Stimulated activated CD8-positive, alpha-beta memory T cell treated with anti-CD3 and anti-CD28 coated beads, Interleukin-7, amount 100 ng/mL, for 48 hours (primary cell): ENCODE measurements at places on chromosomes 1 and 21.

DNA sequence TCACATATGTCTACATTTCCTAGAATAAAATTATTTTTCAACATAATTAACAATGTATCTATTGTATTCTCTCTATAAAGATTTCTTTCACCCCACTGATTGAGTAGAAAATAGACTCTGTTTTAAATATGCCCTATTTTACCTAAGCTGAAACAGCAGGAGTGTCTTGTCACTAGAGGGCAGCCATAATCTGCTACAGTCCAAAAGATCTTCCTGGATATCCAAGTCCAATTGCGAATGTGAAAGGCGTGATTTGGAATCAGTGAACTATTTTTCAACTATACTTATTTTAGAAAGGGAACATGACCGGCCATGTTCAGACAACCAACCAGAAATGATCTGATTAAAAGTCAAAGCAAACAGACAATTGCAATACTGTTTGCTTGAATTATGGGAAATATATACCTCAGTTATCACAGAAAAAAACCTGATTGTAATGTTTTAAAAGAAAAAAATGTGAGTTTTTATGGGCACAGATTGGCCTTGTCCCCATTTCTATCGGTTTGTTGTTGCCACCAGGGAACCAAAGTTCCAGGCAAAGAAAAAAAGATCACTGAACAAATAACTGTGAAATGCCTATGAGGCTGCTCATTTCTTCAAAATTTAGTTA is 1211.0 kb upstream of the ADGRL4 start:
- no peak for DNase-seq

DNA sequence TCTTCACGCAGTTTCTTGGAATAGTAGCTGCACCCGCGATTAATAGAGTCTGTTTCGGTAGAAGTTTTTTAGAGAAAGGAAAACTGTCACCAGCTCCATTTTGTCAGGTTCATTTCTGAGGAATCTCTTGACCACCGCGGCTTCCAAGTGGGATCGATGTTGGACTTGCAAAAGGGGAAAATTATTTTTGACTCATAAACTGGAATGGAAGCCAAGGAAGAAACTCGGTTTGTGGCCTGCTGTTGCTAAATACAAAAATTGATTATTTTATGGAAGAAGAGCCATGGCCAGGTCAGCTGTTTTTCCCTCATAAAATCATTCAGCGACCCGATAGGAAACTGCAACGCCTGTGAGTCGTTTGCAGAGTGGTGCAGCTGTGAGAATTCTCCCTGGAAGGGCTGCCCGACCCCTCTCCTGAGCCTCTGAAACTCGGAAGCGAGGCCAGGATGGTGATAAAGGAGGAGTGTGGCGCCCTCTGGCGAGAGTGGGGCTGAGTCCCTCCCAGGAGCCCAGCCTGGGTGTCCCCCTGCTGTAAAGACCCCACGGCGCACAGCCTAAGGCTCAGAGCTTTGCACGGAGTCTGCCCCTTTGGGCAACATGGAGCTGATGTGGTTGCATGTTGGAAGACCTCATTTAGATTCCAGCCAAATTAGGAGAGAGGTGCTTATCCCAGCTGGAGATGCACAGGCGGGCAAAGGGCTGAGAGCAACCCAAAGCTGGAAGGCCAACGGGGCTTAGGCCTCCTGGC is 83.6 kb upstream of the SLC25A33 start:
- DNase-seq: peak; percentile 33

DNA sequence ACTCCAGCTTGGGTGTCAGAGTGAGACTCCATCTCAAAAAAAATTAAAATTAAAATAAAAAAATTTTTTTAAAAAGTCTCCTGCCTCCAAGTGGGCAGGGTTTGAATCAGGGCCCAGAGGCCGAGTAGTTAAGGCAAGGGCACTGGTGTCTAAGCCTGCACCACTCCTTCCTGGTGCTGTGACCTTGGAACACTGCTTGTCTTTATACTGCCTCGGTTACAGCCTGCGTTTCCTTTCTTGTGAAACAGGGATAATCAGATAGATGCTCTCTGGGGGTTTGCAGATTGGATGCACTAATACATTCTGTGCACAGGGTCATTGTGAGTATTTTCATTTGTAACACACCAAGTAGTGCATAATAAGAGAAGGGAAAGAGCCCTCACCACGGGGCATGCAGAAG is 58.4 kb upstream of the EFHD2 start:
- no peak for DNase-seq

- no peak for DNase-seq
Measured at GRCh38 chr1:93186667-93187066, 6.1 kb downstream of the CCDC18 start.

DNA sequence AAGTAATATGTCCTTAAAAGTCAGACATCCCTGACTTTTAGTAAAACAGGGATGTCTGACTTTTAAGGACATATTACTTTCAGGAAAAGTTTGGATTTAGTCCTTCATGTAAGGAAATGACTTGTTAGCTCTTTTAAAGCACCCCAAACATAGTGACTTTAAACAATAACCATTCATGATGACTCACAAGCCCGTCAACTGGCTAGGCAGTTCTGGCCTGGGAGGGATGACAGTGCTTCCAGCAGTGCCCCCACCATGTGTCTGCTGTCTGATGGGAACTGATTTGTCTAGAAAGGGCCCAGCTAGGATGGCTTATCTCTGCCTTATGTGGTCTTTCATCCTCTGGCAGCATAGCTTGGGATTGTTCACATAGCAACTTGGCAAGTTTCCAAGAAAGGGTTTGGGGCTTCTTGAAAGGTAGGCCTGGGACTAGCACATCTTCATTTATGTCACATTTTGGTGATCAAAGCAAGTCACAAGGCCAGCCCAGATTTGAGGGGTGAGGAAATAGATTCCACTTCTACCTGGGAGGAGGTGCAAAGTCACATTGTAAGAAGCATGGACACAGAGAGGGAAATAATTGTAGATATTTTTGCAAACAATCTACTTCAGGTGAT is 143.5 kb downstream of the C1orf94 start:
- DNase-seq: no peak

DNA sequence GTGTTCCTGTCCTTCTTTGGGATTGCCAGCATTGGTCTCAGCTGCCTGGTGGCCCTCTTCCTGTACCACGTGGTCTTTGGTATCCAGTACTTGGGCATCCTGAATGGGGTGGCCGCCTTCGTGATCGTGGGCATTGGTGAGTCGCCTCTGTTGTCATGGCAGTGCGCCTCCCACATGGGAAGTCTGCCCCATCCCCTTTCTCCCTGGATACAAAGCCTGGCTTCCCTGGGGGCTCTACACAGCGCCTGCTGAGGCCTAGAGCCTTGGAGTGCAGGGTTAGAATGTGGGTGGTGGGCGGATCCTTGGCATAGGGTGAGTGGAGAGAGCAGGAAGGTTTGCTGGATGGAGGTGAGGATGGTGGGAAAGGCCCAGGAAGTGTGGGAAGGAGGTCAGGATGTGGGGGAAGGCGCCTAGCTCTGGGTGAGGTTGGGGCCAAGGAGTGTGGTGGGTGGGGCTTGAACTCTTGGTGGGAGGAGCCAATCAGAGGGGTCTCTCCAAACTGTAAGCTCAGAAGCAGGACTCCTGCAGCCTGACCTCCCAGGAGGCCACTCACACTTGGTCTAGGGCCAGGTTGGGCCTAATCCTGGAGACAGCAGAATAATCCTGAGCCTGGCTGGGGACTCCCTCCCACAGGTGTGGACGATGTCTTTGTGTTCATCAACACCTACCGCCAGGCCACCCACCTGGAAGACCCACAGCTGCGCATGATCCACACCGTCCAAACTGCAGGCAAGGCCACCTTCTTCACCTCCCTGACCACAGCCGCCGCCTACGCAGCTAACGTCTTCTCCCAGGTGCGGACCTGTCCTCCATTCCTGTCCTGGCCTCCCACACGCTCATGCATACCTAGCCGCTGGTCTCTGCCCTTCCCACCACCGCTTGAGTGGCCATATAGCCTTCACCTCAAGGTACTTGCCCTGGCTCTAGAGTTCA is 36.7 kb downstream of the DISP3 start:
- no peak for DNase-seq

GRCh38 chr1:9618909-9619679 is 30.4 kb downstream of the TMEM201 start:
- no peak for DNase-seq

GRCh38 chr1:85943526-85943925 is 213.0 kb downstream of the COL24A1 start:
- no peak for DNase-seq

DNA sequence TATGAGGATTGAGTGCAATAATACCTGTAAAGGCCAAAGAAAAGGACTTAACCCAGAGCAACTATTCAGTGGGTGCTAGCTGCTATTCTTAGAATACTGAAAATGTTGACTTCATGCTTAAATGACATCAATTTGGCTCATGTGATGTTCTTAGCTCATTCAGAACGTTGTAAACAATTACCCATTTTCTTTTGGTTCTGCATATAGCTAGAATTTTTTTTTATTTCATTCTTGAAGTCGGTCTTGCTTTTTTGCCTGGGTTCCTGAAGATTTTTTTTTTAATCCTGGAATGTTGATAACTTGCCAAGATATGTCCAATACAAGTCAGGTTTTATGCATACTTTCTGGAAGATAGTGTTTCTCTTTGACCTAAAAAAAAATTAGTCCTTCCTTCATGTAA is 772.0 kb downstream of the LTN1 start:
- DNase-seq: no peak

DNA sequence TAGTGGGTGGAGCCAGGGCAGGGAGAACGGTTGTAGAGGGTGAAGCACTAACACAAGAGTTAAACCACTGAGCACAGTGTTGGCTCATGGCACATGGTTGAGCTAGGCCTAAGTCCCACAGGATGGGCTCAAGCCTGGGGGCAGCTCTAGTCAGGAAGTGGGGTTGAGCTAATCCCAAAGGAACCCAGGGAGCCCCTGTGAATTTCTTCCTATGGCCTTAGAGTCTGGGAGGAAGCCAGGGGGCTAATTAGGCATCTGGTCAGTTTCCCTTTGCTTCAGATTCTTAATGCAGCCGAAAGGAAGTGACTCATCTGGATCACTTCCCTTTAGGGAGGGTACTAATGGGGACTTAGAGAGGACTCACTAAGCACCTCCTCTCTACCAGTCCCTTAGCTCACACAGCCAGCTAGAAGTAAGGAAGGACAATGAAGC is 10.1 kb downstream of the CFAP45 start:
- DNase-seq: no peak

- DNase-seq: no peak
Measured at GRCh38 chr1:19476450-19477190, 8.7 kb downstream of the CAPZB start.

DNA sequence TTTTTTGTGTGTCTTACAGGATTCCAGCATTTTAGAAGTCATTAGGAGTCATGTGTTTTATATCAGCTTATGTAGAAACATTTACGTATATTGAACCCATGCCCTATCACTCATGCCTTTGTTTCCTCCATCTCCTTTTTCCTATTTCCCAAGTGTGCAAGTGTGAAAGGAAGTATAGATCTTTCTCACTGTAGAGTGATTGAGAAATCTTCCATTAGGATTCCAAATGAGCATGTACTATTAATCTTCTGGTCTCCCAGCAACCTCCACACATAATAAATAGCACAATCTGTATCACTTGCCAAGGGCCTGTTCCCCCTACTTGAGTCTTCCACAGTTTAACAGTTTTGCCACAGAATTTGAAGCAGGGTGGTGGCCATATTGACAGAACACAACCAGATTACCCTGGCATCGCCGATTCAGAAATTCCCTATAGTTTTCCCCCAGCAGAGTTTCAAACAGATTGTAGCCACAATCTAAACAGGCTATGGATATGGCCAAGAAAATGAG is 1052.8 kb downstream of the TTLL7 start:
- no peak for DNase-seq

DNA sequence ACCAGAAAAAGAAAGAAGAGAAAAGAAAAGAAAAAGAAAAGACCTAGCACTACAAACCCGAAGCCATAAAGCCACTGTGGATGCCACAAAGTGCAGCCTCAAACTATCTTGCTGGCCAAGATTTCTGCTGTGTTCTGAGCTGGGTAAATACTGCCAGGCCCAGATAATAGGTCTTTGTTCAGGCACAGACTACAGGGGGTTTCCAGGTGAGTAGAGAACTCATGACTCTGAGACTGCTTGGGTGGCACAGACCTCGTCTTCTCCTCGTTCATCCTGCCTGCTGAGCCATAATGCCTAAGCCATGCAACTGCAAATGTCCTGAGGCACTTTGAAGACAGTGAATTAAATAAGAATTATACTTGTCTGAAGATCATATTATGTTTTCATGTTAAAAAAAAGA is 651.8 kb downstream of the LMO4 start:
- no peak for DNase-seq

DNA sequence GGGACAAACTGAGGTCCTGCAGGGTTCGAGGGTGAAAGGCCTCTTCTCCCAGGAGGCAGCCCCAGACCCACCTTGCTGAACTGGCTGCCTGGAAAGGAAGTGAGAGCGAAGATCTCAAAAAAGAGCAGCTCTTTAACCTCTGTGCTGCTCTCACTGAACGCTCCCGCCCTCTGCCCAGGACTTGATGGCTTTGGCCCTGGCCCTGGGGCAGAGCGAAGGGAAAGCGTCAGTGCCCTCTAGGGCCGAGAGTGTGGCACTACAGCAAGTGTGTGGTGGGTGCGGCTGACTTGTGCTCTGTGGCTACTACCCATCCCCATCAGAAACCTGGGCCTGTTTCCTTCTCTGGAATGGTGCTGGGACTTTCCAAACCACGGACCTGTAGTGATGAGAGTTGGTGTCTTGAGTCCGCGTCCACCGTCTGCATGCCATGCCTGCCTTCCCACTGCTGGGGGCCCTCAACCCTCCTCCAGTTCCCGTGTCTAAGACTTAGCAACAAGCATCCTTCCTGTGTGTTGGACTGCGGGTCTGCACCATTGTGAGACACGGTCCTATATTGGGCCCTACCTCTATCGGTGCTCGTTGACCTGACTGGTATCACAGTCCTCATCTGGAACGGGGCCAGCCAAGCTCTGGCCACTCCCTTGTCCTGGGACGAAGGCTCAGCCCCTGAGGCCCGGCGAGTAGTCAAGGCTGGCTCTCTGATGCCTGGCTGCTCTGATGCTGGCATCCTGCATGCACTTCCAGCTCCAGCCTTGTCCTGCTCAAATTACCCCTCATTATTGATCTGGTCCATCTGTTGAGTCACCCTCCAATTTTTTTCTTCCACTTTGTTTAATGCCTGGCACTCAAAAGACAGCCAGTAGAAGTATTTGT is 180.3 kb downstream of the DISC1 start:
- peak; percentile 13 for DNase-seq

DNA sequence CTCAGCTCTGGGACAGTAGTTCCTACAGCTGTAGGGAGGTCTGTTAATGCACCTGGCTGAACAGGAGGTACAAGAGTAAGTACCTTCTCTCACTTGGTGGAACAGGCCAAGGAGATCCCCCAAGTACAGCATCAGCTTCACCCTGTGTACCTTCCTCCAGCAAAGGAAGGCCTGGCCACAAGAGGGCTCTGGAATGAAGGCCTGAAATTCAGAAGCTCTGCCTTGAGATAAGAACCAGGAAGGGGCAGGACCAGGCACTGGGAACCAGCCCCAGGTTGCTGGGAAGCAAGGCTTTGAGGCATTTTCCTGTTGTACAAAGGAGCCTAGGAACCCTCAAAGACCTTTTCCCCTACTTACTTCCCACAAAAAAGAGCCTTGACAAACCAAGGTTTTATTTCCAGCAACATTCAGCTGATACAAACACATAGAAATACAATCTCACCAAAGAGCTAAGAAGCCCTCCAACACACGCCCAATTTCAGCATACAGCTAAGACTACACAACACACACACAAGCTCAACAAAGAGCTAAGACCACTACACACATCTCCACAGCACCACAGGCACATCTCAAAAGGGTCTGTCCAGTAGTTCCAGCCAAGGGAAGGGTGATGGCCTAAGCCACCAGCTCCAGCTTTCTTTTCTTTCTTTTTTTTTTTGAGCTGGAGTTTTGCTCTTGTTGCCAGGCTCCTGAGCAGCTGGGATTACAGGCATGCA is 23.5 kb downstream of the F11R start:
- DNase-seq: no peak

- no peak for DNase-seq
Measured at GRCh38 chr1:175569117-175569743, 174.2 kb downstream of the TNR start.
